ENCODE measurements at places on chromosomes 11 and 22.

- DNase-seq = no peak
Observed at GRCh38 chr22:21623648-21623970, 6.2 kb downstream of the YDJC start.

- peak; percentile 67 for DNase-seq
Observed at GRCh38 chr11:77503006-77503405, 29.1 kb upstream of the PAK1 start.

GRCh38 chr11:113614097-113614496, 92.0 kb downstream of the TMPRSS5 start:
- DNase-seq = no peak

DNA sequence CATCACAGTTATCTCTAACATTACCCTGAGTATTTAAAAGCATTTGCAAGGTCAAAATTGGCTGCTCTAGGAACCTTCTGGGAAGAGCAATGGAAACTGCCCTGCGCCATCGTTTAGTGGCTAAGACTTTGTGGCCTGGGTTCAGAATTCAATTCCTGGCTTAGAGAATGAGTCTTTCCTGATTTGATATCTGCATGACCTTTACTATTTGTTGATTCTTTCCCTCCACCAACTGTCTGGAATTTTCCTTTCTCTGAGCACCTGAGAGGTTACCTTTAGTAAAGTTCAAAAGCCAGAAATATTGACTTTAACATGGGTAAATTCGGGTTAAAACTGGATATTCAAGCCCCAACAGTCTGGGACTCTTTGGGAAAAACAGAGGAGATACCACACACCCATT, 43.0 kb upstream of the SLC5A12 start:
- DNase-seq = no peak

DNA sequence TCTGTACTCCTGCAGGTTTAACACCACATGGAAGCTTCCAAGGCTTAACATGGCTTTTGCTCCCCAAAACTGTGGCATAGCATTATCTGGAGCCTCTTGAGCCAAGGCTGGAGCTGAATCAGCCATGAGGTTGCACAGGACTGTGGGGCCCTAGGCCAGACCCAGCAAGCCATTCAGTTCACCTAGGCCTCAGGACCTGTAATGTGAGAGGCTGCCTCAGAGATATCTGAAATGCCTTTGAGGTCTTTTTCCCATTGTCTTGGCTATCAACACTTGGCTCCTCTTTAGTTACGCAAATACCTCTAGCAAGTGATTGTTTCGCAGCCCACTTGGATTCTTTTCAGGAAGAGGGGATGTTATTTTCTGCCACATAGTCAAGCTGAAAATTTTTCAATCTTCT, 72.0 kb downstream of the VPREB1 start:
- no peak for DNase-seq

GRCh38 chr11:76228875-76229149, 22.5 kb upstream of the WNT11 start:
- no peak for DNase-seq

- no peak for DNase-seq
Observed at GRCh38 chr22:44014241-44014640, 9.9 kb upstream of the PARVB start.

DNA sequence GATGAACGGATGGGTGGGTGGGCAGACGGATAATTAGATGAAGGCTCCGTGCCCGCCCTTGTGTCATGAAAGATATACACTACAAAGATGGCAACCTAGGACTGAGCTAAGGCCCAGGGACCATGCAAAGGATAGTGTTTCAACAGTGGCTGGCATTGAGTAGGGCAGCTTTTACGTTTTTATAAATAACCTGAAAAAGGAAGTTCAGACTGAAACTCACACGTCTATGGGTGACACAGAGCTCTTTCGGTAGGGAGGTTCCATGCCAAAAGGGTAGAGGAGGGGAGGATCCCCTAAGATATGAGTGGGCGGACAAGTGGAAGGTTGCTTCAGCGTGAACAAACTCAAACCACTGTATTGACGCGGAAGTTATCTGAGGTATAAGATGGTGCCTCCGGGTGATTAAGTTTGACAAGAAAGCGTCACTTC, 90.5 kb downstream of the UBASH3B start:
- DNase-seq = no peak

GRCh38 chr11:73189315-73189714, 28.8 kb upstream of the P2RY2 start:
- DNase-seq = no peak

DNA sequence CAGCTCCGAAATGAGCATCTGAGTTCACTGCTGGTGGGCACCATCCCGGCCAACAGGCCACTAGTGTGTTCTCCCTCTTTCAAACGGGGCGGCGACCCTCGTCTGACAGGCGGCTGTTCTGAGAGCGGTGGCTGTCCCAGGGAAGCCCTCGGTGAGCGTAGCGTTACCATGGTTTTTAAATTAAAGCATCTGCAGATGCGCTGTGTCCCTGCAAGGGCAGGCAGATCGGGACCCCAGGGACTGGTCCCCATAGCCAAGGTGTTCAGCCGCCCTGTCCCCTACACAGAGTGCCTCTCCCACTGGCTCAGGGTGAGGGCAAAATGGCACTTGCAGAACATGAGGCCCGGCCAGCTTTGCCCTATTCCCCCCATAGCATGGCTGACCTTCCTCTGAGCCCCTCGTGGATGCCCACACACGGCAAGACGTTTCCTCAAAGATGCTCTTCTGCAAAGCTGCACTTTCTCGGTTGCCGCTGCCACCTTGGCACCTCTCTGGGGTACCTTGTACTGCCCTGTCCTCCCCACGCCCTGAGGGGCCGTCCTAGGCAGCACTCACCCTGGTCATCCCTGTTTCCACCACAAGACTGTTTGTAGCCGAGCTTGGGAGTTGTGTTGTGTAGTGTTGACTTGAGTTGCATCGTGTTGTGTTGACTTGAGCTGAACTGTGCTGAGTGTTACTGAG, 51.9 kb upstream of the KCNQ1OT1 start:
- no peak for DNase-seq

- DNase-seq = no peak
Observed at GRCh38 chr22:33894515-33894914, 25.8 kb downstream of the LARGE1 start.

DNA sequence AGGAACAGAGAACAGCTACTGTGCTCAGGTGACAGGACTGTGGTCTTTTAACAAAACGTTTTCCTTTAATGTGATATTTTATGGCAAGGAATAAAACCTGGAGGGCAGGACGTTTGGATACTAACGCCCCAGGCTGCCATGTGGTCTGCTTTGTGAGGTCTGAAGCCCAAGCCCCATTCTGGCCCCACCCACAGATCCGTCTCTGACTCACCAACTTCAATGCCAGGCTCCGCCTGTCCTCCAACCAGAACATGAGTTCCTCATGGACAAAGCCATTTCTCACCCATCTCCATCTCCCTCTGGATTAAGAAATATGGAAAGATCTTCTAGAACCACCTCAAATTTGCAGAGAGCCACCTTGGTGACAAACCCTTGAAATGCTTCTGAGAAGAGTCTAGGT, 148.8 kb downstream of the CRYBB2 start:
- peak; percentile 75 for DNase-seq

DNA sequence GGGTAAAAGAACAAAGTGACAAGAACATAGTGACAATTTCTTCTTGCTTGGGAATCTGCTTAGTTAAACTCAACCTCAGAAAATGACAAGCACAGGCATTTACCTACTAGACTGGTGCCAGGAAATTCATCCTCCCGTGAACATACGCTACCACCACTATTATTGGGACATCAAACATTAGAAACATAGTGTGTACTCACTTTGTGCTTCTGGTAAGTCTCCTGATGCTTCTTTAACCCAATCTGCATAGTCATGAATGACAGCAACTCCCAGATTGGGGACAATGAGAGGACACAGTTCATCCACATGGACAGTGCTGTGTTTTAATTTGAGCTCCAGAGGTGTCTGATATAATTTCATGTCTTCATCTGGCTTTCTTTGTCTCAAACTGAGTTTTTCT, 29.2 kb upstream of the CHRNA10 start:
- no peak for DNase-seq

GRCh38 chr11:13450832-13451397, 12.1 kb downstream of the BTBD10 start:
- DNase-seq = no peak

- no peak for DNase-seq
Observed at GRCh38 chr22:50601669-50602337, 1.2 kb downstream of the MAPK8IP2 start.

- DNase-seq = peak; percentile 49
Observed at GRCh38 chr11:13955971-13956421, 6.5 kb upstream of the SPON1 start.

DNA sequence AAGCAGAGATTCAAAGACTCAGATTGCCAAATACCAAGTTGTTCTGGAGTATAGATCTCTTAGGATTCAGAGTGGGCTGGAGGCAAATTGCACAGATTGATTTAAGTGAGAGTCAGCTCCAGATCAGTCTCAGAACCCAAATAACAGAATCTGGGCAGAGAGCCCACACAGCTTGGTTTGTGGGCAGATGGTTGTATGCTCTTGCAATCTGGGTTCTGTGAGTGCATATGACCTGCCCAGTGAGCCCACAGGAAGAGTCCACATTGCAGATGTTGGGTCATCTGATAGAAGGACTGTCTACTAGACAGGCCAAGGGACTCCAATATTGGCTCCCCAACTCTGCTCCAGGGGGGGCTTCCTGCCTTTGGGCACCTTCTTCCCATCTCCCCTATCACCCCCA, 65.9 kb downstream of the ADAMTS15 start:
- DNase-seq = peak; percentile 32

- peak; percentile 57 for DNase-seq
Observed at GRCh38 chr11:12455938-12456337, 78.6 kb downstream of the PARVA start.

DNA sequence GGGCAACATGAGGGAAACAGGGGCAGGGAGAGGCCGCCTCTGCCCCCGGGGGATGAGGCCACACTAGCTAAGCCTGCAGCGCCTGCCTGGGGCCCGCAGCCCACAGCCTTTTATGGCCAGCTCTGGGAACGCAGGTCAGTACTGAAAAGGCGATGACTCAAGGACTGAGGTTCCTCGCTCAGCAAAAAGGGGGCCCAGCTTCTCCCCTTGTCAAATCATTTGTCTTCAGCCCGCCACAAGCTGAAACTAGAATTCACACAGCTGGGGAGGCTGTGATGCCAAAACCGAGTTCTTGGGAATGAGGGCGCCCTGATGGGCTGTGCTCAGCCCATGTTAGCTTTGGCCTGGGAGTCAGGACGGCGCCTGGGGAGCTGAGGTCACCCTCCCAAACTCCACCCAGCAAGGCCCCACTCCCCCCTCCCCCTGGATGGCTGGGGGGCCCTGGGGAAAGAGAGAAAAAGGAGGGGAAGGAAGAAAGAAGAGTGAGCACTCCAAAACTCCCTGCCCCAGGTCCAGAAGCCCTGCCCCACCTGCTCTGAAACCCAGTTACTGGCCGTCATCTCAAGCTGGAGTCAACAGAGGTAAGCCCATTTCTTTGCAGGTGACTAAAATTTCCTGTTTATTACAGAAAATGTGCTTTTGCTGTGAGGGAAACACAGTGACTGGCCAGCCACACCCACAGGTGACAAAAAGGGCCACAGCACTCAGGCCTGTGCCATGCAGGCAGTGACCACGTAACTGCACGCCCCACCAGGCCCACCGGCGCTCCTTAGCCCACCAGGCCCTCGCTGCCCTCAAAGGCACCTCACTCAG, 13.7 kb downstream of the EHD1 start:
- DNase-seq = peak; percentile 91

GRCh38 chr11:56714206-56714605, 15.3 kb downstream of the OR9G1 start:
- no peak for DNase-seq

- no peak for DNase-seq
Observed at GRCh38 chr11:124077266-124077665, 36.1 kb upstream of the OR10G7 start.

DNA sequence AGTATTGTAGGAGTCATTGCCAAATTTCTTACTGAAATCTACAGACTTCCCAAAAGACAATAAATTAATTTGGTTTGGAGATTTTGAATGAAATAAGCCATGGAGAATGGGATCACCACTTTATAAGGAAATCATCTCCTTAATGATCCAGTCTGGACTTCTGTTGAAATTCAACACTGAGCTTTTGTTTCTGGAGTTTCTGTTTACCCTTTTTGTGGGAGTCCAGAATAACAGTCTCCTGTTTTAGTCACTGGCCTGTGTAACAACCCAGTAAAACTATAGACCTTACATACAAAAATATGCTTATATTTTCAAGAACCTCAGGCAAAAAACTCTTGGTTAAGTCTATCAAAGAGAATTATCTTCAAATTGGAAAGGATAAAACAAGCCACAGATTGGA, 321.7 kb upstream of the PLET1 start:
- DNase-seq = no peak

Data from fibroblast of skin of right biceps (primary cell).